ENCODE measurements at places on chromosomes 7 and 10. TPM values are rescaled to one million over a fixed set of nuclear protein-coding genes. Genes with fewer than 3 reads are reported as not detected.

Gene SYT15B
- 0.26 TPM for total RNA-seq

GRCh38 chr10:124369986-124370385, 48.7 kb downstream of the OAT start:
- no peak overlapping the region for H3K4me3 ChIP-seq
- peaks cover 28% of the 10 kb centered on the region for H3K27me3 ChIP-seq
- DNase-seq: no peak
- no peak overlapping the region for H3K27ac ChIP-seq

- H3K27ac ChIP-seq: peak overlapping the region; percentile 37
- no peak overlapping the region for H3K4me3 ChIP-seq
- DNase-seq: no peak
These were observed 3.9 kb upstream of the MACC1 start for GRCh38 chr7:20220921-20221547.

DNA sequence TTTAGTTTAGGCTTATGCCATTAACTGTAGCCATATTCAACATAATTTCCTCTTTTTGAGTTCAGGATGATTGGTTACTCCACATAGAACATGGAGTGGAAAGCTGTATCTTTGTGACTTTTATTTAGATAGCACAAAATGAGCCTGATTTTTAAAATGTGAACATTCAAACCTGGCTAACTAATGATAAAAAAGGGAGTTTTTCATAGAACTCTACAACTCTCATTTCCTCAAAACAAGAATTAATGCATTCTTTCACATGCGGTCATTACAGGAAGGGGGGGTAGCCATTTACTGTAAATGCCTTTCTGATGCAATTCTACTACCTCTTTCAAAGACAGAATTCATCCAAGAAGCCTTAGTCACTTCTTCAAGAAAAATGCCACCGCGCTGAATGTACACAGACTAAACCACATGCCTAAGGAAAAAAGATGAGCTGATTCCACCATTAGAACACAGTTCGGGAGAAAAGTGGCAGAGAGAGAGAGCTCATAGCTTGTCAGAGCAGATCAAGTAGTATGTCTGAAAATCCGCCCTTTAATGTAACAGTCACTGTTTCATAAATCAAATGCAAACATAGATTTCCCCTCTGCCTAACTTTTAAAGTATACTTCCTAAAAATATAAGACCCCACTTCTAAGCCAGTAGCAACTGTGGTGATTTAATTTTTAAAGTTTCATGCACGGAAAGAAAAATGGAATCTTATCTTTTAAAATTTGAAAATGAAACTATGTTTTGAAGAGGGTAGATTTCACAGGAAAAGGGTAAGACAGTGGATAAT, 226.4 kb upstream of the KLF14 start:
- peaks cover 54% of the 10 kb centered on the region for H3K4me1 ChIP-seq
- peak; percentile 62 for DNase-seq
- peaks cover 53% of the 10 kb centered on the region for H3K36me3 ChIP-seq
- H3K4me3 ChIP-seq: peak overlapping the region; percentile 94
- H3K27ac ChIP-seq: peak overlapping the region; percentile 100

Gene ELAPOR2
- 2.3 TPM for total RNA-seq

GRCh38 chr10:28676326-28676967, 874 bp upstream of the BAMBI start:
- H3K27ac ChIP-seq: no peak overlapping the region
- peaks cover 18% of the 10 kb centered on the region for H3K4me1 ChIP-seq
- no peak for DNase-seq

Gene CYP26A1
- not detected for total RNA-seq
